Urothelium cell line (cell line): ENCODE measurements at places on chromosomes 1 and 21.

DNA sequence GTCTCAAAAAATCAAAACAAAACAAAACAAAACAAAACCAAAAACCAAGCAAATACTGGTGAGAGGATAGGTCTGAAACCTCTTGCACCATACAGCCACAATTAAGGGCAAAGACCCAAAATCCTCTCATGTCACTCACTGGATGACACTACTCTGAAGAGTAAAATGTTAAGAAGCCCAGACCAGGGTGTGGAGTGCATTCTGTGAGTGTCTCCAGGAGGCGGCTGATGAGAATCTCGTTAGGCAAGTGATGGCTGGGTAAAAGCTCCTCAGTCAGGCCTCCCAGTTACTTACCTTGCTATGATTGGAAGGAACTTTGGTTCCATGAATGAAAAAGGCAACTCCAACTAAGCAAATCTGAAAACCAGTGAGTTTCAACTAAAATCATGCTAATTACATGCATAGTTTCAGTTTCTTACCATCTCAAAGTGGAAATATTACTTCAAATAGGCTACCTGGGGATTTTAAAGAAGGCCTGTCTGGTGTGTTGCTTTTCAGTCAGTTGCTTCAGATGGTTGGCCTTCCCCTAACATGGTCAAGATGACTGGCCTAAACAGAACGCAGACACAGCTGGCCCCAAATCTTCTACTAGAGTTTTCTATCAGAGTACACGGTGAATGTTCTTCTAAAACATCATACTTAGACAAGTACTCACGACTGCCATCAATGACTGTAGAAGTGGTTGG, 95.1 kb downstream of the KIAA0319L start:
- DNase-seq, result no peak

- DNase-seq, result peak; percentile 61
Observed at GRCh38 chr1:44089371-44090048, 29.1 kb upstream of the KLF17 start.

DNA sequence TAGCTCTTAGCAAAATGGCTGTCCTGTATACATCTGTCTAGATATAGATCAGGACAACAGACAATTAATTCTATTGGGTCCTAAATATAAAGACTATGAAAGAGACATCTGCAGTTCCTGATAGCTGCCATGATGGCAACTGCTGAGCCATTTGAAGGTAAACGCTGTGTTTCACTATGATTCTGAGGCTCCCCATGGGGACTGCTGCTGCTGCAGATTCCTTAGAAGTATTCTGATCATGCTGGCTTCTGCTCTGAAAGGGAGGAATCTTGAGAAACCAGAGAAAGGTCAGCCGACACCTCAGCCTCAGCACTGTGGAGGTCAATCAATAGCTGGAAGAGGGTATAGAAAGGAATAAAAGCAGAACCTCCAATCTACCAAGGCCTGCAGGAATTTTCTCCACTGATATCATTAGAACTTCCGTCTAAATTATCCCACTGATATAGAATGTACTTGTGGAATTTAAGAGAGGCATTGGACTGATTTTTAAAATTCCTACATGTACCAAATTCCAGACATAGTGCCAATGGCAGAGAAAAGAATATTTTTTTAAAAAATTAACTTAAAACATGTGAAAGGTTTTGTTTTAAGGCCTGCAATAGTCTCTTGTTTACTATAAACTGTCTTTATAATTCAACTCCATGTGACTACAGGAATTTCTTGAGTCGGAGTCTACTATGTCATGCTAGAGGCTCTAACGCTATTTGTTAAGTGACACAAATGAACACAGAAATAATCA, 53.2 kb downstream of the DDAH1 start:
- DNase-seq, result no peak

GRCh38 chr1:247269133-247269532, 13.3 kb downstream of the VN1R5 start:
- DNase-seq, result no peak

DNA sequence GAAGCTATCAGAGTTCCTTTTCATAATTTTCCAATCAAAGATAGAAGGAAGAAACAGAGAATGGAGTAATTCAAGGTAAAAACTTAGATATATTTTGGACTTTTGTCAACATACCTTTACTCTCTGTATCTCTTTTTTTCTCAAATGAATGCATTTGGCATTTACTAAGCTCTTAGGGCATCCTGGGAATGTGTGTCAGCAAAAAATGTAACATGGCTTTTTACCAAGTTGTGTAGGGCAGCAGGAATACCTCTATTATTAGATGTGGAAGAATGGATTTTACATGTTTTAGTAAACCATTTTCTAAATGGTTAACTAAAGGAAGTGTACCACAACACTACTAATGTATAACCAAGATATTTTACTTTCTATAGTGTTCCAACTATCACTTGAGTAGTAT, 4.2 kb upstream of the COL11A1 start:
- DNase-seq, result no peak

DNA sequence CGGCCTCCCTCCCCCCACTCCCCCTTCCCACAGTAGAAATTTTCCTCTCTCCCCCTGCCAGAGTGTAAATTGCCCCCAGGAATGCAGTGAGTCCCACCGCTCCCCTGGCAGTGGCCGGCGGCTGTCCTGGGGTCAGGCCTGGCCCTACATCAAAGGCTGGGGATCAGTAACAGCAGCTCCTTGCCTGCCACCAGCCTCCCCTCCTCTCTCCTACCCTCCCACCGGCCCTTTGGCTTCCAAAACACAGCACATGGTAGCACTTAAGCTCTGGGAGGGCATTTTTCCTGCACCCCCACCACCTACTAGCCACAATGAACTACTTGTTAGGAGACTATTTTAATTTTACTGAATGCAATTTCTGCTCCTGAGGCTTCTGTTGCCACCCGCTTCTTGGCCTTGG, 9.0 kb upstream of the COL8A2 start:
- no peak for DNase-seq

DNA sequence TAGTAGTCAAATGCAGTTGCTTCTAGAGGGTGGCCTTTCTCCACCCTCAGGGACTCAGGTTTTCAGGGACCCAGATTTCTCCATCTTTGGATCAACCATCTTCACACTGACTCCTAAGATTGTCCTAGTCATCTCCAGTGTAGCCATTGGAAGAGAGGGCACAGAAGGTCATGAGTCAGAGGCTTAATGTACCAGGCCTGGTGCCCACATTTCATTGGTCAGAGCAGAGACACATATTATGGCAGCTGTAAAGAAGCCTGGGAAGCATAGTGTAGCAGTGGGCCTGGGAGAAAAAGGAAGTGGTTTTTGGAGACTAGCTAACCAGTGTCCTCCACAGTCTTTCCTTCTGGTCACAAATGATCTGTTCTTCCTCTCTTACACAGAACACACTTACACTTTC, 122.5 kb downstream of the GIPC2 start:
- DNase-seq, result no peak

GRCh38 chr1:184734980-184735379, 19.7 kb downstream of the EDEM3 start:
- DNase-seq, result no peak

DNA sequence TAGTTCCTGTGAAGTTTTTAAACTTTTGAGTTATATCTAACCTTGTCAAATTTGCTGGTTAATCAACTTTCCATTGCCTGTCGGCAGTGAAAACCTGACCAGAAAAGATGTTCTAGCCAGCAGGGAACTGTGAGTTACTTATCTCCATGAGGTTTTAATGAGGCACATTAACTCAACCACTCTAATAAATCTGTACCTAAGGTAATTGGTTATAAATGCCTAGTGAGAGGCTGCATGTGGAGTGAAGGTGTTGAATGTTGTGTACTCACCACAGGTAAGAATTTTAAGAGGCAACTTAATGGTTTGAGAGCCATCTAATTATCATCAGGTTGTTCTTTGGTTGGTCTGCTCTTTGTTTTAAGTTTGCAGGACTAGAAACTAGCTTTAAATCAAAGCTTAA, 138.4 kb upstream of the LHX8 start:
- DNase-seq, result no peak

- DNase-seq, result no peak
Observed at GRCh38 chr1:205751036-205751651, 1.2 kb upstream of the NUCKS1 start.

DNA sequence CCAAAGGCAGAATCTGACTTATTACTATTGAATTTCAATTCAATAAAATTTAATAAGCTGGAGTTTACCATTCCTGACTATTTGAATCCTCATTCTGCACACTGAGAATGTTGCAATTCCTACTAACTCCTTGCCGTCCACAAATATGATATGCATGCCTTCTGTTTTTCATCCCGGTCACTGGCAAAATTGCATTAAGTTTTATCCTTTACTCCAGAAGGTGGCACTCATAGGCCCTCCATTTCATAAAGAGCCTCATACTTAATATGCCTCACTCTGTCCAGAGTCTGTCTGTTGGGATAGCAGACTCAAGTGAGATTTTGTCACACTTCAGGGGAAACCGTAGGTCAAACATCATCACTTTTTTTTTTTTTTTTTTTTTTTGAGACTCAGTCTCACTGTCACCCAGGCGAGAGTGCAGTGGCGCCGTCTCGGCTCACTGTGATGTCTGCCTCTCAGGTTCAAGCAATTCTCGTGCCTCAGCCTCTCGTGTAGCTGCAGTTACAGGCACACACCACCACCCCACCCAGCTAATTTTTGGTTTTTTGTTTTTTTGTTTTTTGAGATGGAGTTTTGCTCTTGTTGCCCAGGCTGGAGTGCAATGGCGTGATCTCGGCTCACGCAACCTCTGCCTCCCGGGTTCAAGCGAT, 27.3 kb downstream of the F11R start:
- no peak for DNase-seq

DNA sequence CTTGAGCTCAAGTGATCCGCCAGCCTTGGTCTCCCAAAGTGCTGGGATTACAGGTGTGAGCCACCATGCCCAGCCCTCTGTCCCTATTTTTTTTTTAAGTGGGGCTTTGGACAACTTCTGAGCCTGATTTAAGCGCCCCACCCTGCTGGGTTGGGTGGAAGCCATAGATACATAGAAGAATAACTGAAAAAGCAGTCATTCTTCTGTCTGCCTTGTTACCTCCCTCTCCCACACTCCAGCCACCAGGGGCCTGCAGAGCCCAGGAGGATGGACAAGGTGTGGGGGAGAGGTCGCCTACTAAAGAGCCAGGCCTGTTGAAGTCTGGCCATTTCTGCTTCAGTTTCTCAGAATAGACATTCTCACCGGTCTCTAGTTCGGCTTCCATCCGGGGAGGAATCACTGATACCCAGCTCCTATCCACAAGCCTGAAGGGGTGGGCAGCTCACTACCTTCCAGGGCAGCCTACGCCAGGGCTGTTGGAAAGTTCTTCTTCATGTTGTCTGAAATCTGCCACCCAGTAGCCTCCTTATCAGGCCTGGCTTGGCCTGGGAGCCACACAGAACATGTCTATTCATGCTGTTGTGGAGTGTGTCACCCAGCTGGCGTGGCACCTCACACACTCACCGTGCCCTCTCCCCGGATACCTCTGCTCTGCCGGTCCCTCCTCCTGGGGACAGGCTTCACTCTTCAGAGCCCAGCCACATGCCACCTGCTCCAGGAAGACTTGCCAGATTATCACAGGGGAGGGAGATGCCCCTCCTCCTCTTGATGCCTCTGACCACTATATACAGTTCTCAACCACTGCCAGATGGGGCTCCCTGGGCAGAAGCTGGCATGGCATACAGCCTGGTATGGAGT, 27.7 kb downstream of the KNCN start:
- no peak for DNase-seq

DNA sequence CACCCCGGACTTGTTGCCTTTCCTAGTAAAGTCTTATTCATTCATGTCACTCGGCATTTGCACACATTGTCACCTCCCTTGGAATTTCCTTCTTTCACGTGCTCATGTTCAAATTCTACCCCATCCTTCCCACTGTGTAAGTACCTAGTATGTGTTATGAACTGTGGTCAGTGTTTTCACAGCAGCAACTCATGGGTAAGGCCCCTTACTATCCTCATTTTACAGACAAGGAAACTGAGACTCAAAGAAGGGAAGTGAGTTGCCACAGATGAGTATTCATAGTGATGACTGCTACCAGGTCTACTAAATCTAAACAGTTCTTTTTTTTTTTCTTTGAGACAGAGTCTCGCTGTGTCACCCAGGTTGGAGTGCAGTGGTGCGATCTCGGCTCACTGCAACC, 10.5 kb downstream of the CITED4 start:
- DNase-seq, result no peak

DNA sequence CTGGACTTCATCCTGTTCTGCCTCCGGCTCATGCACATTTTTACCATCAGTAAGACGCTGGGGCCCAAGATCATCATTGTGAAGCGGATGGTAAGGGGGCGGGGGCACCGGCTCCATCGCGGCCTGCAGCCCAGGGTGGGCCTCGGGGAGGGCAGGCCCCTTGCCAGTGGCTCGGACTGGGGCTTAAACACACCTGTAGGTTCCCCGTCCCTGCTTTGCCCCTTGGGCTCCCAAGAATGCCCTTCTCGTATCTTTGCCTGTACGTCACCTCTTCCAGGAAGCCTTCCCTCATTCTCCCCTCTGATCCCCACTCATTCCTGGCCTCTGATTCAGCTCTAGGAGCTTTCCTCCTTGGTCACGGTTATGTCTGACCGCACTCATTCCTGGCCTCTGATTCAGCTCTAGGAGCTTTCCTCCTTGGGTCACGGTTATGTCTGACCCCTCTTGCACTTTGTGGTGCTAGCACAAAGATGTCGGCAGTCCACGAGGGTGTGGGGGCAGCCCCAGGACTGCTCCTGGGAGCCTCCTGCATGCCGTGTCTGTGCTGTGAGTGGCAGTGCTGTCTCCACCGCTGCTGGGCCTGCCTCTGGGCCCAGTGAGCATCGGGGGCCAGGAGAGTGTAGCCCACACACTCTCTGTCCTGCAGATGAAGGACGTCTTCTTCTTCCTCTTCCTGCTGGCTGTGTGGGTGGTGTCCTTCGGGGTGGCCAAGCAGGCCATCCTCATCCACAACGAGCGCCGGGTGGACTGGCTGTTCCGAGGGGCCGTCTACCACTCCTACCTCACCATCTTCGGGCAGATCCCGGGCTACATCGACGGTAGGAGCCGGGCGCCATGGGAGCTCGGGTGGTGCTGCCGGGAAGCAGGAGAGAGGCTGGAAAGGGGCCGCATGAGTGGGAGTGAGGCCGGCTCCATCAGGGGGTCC, 49.1 kb upstream of the LRRC3 start:
- DNase-seq, result peak; percentile 70

DNA sequence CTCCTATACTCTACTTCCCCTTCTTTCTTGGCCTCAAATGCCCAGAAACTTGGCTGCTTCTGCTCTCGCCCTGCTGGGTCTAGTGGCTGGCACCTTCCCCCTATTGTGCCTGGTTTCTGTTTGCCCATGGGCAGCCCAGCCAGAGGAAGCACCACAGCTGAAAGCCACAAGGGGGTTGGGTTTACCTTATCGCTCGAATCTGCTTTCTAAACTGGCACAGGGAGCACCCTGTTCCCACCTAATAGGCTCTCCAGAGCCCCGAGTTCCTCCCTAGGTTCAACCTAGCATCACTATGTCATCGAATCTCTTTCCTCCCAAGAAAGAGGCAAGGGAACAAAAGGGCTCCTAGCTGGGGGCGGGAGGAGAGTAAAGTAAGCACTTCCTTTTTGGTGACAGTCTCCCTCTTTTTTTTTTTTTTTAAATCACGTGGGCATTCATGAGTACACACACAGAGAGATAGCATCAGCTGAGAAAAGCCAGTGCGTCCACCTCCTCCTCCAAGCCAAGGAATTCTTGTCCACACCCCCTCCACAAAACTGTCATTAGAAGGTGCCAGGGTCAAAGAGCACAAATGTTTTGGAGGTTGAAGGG, 72.8 kb downstream of the PLEKHA6 start:
- DNase-seq, result peak; percentile 34
